ENCODE measurements at places on chromosomes 16 and 17. TPM values are rescaled to one million over a fixed set of nuclear protein-coding genes. Genes with fewer than 3 reads are reported as not detected.

DNA sequence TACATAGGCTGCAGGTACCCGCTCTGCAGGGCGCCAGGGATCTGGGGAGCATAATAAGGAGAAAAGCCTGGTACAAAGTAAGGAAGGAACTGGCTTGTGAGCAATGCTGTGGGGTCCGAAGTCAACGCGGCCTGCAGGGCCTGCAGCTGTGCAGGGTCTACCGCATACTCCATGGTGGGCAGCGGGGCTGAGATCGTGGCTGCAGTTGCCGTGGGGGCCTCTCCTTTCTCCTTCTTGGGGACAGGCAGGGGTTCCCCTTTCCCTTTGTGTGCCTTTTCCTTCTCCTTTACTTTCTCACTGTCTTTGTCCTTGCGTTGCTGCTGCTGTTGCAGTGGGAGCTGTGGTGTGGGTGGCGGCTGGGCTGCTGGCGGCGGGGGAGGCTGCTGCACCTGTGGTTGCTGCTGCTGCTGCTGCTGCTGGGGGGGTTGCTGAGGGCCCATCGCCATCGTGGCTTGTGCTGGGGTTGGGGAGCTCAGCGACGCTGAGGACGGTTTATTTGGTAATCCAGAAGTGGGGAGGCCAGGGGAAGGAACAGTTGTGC lies 259.6 kb downstream of the ZFHX3 start:
- no peak for DNase-seq

- DNase-seq: no peak
Measured at GRCh38 chr17:40978575-40979151, 5.5 kb downstream of the KRT40 start.

- no peak for DNase-seq
Measured at GRCh38 chr16:64964126-64964540, 157.7 kb downstream of the CDH11 start.

DNA sequence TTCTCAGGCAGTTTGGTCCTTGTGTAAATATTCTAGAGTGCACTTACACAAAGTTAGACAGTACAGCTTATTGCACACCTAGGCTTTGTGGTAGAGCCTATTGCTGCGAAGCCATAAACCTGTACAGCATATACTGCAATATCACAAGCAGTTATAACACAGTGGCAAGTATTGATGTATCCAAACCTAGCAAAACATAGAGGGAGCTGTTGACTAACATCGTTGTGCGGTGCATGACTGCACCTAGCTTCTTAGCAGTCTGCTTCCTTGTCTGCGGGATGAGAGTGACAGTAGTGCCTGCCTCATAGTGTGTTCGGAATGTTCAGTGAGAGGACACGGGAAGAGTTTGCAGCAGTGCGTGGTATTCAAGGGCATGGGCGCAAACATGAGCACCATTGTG lies 78.9 kb downstream of the MPRIP start:
- no peak for DNase-seq

DNA sequence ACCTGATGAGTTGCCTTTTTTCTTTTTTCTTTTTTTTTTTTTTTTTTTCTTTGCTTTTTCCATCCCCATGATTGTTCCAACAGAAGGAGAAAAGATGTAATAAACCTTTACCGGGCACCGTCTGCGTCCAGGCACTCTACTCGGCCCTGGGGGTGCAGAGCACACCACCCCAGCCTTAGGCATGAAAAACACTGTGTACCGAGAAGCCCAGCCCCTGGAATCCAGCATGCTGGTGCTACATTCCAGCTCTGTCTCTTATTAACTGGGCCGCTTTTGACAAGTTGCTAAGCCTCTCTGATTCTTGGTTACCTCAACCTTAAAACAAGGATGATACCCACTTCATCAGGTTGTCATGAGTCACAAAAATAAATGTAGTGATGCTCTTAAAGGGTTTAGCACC lies 64.1 kb upstream of the HSBP1 start:
- no peak for DNase-seq

DNA sequence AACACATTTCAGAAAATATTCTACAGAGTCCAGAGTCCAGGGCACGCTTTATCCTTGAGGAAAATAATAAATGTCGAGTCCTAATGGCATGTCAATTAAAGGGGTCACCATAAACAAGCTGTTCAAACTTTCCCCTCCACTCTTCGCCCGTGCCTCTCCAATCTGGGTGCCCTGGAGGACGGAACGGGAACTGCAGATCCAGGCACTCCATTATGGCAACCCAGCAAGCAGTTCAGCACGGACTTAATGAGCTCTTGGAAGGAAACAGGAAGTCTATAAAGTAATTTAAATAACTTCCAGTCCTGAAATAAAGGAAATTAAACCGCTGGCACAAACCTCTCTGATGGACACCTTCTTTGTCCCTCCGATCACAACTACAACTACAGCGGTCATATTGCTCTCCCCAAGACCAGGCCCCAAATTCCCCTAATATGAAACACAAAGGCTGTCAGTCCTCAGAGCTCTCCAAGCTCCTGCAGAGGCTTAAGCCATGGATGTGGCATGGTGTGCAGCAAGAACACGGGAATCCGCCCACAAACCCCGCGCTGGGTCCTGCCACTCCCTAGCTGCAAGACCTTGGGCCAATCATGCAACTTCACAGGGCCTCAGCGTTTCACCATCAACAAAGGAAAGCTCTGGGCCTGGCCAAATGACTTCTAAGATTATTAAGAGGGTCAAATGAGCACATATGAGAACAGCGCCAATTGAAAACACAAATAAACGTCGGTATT lies 52.6 kb downstream of the ZFHX3 start:
- no peak for DNase-seq

GAS2L2 gene
- polyA plus RNA-seq: 0.90 TPM

GRCh38 chr16:51971184-51971583 lies 575.8 kb downstream of the TOX3 start:
- DNase-seq: no peak

GRCh38 chr17:37230633-37231032 lies 145.2 kb upstream of the C17orf78 start:
- no peak for DNase-seq

ST6GALNAC1 gene
- polyA plus RNA-seq: 3.2 TPM

PERCC1 gene
- 3.6 TPM for polyA plus RNA-seq

DNA sequence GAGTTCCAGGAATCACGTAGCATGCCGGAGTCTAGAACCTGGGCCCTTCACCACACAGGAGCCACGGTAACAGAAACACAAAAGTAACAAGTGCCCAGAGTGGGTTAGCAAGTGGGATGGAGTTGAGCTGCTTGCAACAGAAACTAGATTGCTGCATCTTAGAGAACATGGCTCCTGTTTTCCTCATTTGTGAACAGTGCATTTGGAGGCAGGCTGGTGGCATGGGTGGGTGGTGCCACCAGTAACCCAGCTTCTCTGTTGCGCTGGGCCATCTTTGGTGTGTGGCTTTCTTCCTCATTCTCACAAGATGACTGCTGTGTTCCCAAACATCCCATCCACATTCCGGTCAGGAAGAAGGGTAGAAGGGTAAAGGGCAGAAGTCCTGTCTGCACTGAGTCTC lies 95.5 kb downstream of the KATNIP start:
- no peak for DNase-seq

- DNase-seq: peak; percentile 70
Measured at GRCh38 chr17:35312790-35313711, 60.4 kb downstream of the SLFN11 start.

DNA sequence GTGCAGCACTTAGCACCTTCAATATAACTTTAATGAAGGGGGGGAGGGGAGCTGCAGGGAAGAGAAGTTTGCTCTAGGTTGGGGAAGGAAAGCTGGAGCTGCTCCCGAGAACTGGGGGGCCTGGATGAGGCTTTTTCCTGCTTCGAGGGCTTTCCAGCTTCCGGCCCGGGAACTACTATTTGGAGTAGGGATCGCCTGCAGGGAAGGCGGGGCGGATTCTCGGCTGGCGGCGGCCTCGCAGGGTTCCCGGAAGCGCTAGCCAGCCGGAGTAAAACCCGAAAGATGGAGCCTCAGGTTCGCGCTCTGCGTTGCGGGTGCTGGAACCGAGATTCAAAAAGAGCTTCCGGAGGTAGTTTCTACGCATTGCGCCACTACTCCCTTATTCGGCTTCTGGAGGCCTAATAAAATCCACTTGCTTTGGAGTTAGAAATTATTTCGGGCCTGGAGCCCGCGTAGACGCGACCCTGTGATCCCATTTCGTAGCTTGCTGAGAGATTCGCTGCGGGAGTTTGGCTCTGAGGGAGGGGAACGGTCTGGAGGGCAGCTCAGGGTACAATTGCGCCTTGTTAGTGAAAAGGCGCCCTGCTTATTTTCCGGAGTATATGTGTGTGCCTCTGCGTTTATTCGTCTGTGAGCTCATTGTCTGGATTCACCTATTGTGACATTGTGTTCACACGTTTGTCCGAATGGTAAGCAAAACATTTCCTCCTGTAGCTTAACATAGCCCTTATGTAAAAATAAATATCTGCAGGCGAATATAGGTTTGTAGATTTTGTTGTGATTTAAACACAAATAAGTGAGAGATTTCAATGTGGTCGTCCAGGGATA lies 652 bp downstream of the PRAC2 start:
- DNase-seq: no peak

DNA sequence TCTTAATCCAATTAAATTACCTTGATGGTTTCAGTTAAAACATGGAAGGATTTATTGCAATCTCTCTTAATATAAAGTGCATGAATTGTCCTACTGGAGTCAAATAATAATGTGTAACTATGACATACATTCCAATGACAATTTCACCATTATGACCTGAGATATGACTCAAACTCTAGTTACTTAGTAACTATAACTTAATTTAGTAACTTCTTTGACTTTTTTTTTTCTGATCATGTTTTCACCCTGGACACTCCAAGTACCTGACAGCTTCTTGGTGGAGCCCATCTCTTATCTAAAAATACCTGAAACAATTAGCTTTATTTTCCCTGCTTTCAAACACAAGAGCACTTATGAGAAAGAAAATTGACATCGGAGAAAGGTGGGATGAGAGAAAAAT lies 123.7 kb downstream of the STX8 start:
- no peak for DNase-seq

DNA sequence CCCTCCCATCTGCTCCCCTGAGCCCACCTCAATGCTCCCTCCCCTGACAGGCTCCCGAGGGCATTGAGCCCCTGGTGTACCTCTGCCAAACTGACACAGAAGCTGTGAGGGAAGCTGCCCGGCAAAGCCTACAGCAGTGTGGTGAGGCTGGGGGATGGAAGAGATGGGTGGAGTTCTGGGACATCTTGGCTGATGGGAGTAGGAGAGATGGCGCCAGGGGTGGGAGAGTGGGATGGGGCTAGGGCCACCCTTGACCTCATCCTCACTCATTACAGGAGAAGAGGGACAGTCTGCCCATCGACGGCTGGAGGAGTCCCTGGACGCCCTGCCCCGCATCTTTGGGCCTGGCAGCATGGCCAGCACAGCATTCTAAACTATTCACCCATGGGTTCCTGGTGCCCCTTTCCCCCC lies 16.2 kb upstream of the CTCF start:
- DNase-seq: no peak

DNA sequence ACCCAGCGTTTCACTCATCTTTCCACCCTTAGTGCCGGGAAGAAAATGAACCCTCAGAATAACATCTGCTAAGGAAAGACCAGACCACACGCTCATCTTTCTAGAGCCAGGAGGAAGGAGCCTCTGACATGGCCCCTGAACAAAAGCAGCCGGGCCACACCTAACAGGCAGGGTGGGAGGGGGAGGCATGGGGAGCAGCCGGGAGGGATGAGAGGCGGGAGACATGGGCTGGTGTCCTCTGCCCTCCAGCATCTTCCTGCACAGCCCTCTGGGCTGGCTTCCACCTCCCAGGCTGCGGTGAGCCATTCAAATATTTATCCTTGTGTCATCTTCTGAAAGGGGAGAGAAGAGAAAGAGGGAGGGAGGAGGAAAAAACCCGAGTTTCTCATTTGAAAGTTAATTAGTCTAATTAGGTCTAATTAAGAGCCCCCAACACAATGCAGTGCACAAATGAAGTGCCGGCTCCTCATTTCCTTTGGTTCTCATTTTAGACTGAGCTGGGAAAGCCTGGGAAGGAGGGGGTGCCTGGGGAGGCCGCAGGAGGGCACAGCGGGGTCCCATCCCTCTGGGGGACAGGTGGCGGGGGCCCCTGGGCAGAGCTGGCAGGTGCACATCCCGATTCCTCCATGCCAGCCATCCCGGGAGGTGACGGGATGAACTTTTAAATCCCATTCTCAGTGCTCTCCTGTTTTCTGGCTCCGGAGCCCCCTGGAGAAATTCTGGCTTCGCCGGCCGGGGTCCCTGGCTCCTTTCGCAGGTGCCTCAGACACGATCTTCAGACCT lies 90.5 kb downstream of the ENGASE start:
- no peak for DNase-seq

GRCh38 chr16:86616906-86617305 lies 38.6 kb downstream of the FOXL1 start:
- DNase-seq: peak; percentile 12

C1QTNF8 gene
- 0.23 TPM for polyA plus RNA-seq

GRCh38 chr16:9091867-9092281 lies 430 bp downstream of the HAPSTR1 start:
- peak; percentile 50 for DNase-seq

GRCh38 chr16:73915935-73916334 lies 380.7 kb upstream of the PSMD7 start:
- DNase-seq: no peak

DNA sequence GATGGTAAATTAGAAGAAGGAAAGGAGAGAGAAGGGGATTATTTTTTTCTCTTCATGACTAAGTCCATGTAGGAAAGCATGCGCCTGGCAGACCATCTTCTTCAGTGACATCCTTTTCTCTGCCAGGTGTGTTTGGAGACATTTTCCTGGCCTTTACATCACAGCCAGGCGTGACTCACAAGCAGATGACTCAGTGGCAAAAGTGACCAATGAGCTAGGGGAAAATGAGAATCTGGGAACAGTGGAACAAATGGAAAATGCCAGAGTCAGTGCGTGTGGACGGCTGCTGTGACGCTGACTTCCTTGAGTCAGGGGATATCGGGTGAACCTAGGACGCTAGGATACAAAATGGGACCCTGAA lies 9.4 kb downstream of the KIAA0513 start:
- no peak for DNase-seq

- no peak for DNase-seq
Measured at GRCh38 chr17:51995797-51996403, 162.6 kb downstream of the CA10 start.

PSMC3IP gene
- 18.2 TPM for polyA plus RNA-seq

SLC6A4 gene
- polyA plus RNA-seq: 0.76 TPM

TERB1 gene
- 0.23 TPM for polyA plus RNA-seq

GRCh38 chr16:27739606-27740357 lies 189.8 kb downstream of the KATNIP start:
- no peak for DNase-seq

SPIRE2 gene
- polyA plus RNA-seq: 11.2 TPM

STAT3 gene
- polyA plus RNA-seq: 74.4 TPM
